ENCODE measurements at places on chromosomes 3 and 15. TPM values are rescaled to one million over a fixed set of nuclear protein-coding genes. Genes with fewer than 3 reads are reported as not detected.

- no peak for DNase-seq
Measured at GRCh38 chr3:61808526-61808925, 247.2 kb downstream of the PTPRG start.

GRCh38 chr3:172272698-172273097, 175.6 kb downstream of the GHSR start:
- DNase-seq, result no peak

GRCh38 chr3:102457644-102458043, 22.8 kb downstream of the ZPLD1 start:
- DNase-seq, result no peak

DNA sequence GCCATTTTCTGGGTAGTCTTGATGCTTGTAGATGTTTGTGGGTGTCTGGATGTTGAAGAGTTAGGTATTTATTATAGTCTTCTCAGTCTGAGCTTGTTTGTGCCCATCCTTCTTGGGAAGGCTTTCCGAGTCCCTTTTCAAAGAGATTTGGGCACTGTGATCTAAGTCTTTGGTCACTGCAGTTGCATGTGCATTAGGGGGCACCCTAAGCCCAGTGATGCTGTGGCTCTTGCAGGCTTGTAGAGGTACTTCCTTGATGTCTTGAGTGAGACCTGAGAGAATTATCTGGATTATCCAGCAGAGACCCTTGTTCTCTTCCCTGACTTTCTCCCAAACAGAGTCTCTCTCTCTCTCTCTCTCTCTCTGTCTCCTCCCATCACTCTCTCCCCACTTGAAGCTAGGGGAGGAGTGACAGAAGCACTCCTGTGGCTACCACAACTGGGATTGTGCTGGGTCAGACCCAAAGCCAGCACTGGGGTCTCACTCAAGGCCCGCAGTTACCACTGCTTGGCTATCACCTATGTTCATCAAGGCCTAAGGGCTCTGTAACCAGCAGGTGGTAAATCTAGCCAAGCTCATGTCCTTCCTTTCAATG, 68.5 kb downstream of the TMCO5A start:
- peak; percentile 57 for DNase-seq

DNA sequence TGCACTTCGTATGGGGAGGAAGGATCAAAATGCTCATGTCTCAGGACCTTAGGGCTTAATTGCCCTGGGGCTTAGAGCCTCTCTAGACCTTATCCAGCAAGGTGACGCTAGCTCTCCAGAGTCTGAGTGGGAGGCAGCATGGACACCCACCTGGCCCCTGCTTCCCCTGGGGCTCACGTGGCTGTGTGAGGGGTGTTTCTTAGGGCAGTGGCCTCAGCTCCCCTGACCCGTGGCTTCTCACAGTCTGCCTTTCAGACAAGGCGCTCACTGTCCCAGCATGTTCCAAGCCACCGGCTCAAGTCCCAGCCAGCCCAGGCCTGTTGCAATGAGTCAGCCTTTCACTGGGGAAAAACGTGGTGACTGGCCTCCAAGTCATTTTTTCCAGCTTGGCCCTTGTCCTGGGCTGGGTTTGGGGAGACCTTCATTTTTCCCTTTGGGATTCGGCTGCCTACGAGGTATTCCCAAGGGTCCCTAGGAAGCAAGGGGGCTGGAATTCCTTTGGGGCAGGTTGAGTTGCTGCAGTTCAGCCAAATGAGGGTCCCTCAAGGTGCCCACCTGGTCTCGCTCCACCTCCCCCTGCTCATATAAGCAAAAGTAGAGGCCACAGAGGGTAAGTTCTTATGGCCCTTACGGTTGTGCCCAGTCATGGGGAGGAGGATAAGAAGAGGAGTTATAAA, 15.7 kb downstream of the BHLHE40 start:
- peak; percentile 61 for DNase-seq

- peak; percentile 27 for DNase-seq
Measured at GRCh38 chr15:101121511-101122090, 130.2 kb downstream of the CHSY1 start.

- DNase-seq, result no peak
Measured at GRCh38 chr3:78881501-78881900, 886.3 kb downstream of the ROBO1 start.

- DNase-seq, result peak; percentile 56
Measured at GRCh38 chr3:128623762-128624176, 26.8 kb downstream of the RPN1 start.

GRCh38 chr3:149744151-149744550, 8.1 kb downstream of the COMMD2 start:
- no peak for DNase-seq

DNA sequence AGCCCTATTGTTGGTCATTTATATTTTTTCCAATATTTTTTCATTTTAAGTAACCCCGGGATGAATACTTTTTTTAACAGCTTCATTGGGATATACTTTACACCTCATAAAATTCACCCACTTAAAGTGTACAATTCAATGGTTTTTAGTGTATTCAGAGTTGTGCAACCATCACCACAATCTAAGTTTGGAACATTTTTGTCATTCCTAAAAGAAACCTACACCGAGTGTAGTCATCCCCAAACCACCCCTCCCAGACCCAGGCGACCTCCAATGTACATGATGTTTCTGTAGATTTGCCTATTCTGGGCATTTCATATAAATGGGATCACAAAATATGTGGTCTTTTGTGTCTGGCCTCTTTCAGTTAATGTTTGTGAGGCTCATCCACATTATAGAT, 118.3 kb upstream of the FRMD4B start:
- no peak for DNase-seq

GRCh38 chr3:16866571-16866970, 18.2 kb upstream of the PLCL2 start:
- no peak for DNase-seq

- no peak for DNase-seq
Measured at GRCh38 chr3:150806185-150806835, 43.3 kb upstream of the SIAH2 start.

GRCh38 chr3:53161450-53161819, 426 bp downstream of the PRKCD start:
- DNase-seq, result no peak

DNA sequence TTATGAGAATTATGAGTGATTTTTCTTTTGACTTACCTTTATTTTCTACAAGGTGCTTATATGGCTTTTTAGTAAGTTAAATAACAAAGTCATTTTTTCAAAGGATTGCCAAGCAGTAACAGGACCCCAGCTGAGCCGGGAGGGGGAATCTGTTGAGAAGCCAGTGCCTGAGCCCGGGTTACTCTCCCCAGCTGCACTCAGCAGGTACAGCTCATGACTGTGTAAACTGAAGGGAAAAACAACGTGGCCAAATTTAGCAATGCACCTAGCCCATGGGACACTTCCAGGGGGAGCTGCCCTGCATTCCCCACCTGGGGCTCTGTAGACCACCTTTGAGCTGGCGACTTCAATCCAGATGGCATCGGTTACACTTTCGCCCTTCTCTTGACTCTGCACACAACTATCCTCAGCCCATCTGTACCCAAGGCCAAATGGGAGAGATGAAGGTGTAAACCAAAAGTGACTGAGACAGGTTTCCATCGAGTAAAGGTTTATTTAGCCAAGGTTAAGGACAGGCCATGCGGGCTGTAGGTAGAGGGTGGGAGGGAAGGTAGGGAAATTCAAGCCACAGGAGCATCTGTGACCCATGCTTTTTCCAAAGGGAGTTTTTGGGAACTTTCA, 18.2 kb upstream of the HCN4 start:
- no peak for DNase-seq

- DNase-seq, result no peak
Measured at GRCh38 chr3:87423336-87423735, 147.0 kb upstream of the POU1F1 start.

GRCh38 chr3:21185816-21186314, 565.1 kb downstream of the ZNF385D start:
- DNase-seq, result no peak

DNA sequence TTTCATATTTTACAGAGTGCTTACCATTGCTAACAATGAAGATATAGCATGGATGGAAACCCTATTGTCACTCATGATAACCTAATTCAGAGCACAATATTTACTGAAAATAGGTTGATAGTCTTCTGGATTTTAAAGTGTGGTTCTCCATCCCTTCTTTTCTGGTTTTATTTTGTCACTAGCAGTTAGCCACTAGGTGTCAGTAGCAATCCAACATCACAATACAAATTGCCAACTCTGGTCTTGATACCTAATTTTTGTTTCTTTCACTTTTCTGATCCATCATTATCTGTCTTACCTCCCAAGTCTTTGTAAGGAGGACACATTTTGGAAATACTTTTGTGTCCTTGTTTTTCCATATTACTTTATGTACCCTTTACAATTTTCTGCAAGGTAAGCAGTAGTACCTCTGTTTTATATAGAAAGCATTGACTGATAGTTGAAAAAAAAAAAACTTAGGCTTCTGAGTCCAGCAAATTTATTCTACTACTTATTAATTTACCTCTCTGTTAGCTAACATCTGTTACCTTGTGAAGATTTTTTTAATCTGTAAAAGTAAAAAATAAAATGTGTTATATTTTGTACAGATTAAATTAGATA, 28.3 kb upstream of the CRYBG3 start:
- peak; percentile 45 for DNase-seq

DNA sequence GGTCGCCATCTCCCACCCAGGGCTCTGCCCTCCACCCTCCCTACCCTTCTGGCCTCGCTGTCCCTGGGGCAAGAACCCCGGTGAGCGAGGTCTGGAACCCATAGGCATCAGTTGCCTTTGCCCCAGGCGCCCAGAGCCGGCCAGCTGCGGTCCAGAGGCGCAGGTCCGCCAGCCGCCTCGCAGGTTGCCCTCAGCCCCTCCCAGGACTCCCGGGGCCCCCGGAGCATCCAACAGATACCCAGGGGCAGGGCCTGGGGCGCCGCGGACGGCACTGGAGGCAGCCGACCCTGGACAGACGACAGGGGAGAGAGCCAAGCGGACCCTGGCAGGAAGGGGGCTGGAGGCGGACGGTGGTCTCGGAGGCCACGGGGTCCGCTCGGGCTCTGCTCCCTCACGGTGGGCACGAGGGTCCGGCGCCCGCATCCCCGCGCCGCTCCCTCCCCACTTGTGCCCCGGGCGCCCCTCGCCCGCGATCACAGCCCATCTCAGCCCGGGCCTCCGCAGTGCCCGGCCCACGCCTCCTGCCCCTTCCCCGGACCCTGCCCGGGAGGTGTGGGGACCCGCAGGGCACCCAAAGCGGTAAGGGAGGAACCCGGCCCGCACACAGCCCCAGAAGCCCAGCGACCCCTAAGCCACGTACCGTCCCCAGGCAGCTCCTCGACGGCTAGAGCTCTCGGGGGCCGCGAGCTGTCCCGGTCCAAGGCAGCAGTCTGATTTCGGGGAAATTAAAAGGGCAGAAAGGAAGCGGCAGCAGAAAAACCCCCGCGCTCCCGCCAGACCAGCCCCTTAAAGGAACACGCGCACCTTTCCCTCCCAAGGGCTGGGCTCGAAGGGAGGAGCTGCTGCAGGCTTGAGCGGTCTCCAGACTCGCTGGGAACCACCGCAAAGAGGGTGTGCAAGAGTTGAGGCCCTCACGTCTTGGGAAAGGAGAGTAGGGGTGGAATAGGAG, at the start of gene HAPLN3:
HAPLN3 (minus strand) TSS at position 726 of the 949 bp plus-strand sequence. CDS start 8,246 bp downstream, outside the sequence.
- no peak for DNase-seq

DNA sequence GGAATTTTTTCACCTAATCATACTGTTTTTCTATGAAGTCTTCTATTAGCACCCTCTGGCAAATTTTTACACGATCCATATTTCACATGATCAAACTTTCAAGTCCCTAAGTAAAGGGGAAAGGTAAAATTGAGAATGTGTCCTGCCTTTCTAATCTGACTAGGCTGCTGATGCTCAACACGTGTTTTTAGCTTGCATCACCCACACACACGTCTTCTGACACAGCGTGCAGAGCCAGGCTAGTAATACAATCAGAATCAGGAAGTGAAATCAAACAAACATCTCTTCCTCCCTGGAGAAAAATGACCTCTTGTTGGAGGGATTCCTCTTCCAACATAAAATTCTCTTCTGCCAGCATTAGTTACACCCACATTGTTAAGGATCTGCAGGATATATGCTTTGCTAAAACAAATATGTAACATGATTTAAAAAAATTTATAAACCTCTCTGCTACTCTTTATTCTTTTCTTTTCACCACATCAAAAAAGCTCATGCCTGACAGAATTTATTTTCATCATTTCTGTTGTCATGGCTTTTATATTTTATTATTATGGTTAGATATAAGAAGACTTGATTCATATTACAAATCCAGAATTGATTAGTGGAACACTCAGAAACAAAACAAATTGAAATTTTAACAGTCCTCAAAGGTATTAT, 122.4 kb downstream of the RAP2B start:
- DNase-seq, result peak; percentile 47

DNA sequence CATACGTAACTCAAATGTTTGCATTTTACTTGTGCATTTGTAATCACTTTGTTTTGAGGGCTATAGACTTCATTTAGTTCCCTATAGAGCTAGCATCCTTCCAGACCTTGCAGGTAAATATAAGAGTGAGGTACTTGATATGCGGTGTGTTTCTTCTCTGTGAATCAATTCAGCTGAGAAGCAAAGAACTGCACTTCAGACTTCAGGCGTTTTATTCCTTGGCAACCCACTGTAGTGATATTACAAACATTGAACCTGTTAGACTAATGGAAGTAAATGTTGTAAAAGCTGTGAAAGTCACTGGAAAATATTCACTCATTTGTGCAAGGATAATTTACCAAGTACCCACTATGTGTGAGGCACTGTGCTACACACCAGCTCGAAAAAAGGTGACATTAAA, 94.1 kb upstream of the CHL1 start:
- DNase-seq, result no peak

DNA sequence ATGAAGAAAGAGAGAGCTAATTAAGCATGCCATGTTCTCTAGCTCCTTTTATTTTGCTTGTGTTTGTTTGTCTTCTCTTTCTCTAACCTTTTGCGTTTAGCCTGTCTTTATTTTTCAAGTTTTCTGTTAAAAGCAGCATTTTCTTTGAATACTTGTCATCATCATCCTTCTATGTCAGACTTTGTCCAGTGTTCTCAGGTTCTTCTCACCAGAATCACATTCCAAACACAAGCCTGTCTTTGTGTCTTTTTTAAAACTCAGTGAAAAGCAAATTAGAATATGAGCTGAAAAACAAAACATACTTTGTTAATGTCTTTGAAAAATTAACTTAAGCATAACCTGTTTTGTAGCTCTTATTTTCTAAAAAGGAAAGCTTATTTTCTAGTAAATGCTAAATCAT, 62.4 kb downstream of the LEKR1 start:
- DNase-seq, result no peak

GRCh38 chr3:139988472-139989156, 53.6 kb downstream of the CLSTN2 start:
- no peak for DNase-seq

Gene RTP4
- total RNA-seq, result 2.6 TPM

Gene KLF15
- total RNA-seq, result 234 TPM

Gene NANOGP8
- total RNA-seq, result 1.2 TPM

Gene FAM81A
- 15.5 TPM for total RNA-seq

Gene FRMD5
- 5.4 TPM for total RNA-seq

Gene PDZRN3
- total RNA-seq, result 48.3 TPM

Gene ABHD10
- total RNA-seq, result 28.8 TPM

Gene CEMIP
- total RNA-seq, result 1.4 TPM

Gene CTXN2
- total RNA-seq, result not detected

Gene PLSCR4
- total RNA-seq, result 85.8 TPM

Gene KIF23
- 4.5 TPM for total RNA-seq

All from tibial nerve (tissue), 4 donors.